ENCODE measurements at places on chromosomes 4 and X.

GRCh38 chrX:119041175-119041574, 31.6 kb upstream of the CT47C1 start:
- no peak for DNase-seq

DNA sequence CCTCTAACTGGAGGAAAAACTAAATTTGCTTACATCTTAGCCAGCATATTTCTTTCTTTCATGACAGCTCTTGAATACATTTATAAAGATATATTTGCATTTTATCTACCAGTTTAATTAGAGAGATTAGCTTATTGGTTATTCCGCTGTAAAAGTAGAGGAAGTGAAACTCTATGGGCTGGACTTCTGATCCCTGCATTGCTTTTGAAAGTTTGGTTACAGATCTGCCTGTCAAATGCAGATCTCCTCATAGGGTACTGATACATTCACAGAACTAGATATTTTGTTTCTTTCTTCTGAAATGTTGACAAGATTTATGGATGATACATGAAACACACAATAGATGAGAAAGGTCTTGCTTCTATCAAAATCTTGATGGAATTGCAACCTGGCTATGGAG, 581.4 kb upstream of the AADAT start:
- DNase-seq: no peak

GRCh38 chr4:129926936-129927335, 831.0 kb downstream of the C4orf33 start:
- DNase-seq: no peak

- no peak for DNase-seq
Measured at GRCh38 chr4:185945906-185946305, 123.0 kb upstream of the TLR3 start.

- no peak for DNase-seq
Measured at GRCh38 chr4:24607334-24607733, 23.0 kb upstream of the DHX15 start.
